ENCODE measurements at places on chromosomes 2 and 18.

DNA sequence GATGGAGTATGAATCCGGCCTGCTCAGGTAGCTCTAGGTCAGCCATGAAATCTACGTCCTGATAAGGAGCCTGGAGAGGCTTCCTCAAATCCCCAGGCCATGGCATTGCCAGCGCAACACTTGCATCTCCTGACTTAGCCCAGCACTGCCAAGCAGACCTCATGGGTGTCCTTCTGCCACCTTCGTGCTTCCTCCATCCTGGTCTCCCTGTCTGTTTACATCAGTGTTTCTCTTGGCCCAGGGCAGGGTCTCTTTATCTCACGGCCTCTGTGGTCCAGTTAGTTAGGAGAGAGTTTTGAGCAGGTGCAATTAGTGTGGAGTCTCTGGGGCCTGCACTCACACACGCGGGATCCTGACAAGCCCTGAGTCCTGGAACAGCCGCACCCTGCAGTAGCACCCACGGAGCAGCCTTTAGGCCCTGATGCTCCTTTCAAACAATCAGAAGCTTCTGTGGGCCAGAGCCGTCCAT is 193.1 kb upstream of the ARL4C start:
- DNase-seq: no peak

DNA sequence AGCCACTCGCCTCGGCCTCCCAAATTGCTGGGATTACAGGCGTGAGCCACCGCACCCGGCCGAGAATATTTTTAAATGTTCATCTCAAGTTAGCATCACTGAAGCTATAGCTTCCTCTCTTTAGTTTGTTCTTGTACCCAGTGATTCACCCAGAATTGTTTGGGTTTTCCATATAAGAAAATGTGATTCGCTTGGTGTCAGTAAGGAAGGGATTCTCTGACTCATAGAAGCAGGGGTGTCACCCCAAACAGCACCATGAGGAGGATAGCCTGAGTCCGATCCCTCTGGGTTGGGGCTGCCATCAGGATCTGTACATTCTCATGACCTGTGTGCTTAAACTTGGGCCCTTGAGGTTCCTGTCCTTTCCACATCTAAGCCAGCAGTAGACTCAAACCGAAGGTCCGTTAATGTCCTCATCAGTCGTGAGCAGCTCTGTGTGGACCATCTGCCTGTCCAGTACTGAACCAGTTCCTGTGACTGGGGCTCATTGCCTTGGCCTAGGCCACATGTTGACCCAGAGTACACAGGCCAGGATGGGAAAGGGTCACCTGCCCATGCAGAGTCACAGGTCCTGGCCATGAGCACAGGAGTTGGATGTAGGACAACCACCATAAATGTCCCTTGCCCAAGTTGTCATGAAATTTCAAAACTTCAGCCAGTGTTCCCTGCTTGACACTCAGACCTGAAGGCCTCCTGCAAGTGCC is 311.9 kb downstream of the GBX2 start:
- no peak for DNase-seq

DNA sequence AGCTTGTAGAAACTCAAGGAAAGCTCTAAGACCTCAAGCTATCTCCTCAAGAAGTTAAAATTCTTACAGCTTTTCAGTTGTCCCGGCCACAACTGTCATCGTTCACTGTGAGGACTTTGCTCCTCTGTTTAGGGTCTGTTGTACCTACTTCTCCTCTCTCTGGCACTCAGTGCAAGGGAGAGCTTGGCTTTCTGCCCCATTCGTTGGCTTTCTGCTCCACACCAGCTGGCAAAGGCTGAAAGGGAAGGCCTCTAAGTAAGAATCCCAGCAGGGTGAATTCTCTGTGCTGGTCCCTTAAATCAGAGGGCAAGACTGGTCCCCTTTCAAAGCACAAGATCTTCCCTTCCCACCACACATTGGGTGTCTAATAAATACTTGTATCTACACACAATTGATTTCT is 17.3 kb downstream of the ZBTB7C start:
- no peak for DNase-seq

DNA sequence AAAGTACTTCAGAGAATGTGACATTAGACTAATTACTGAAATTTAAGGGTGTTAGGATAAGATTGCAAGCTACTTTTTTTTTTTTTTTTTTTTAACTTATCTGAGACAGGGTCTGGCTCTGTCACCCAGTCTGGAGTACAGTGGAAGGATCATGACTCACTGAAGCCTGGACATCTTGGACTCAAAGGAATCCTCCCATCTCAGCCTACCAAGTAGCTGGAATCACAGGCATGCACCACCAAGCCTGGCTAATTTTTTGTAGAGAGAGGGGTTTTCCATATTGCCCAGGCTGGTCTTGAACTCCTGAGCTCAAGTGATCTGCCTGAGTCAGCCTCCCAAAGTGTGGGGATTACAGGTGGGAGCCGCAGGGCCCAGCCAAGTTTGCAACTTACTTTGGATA is 1246.0 kb upstream of the ZEB2 start:
- no peak for DNase-seq

GRCh38 chr2:33291278-33292013 is 185.0 kb upstream of the RASGRP3 start:
- DNase-seq: no peak

GRCh38 chr2:160664603-160665140 is 171.1 kb upstream of the RBMS1 start:
- no peak for DNase-seq

- no peak for DNase-seq
Measured at GRCh38 chr2:233810385-233810784, 32.3 kb downstream of the MROH2A start.

GRCh38 chr2:132923787-132924186 is 253.8 kb upstream of the LYPD1 start:
- no peak for DNase-seq

GRCh38 chr2:28748176-28748575 is 3.5 kb upstream of the PPP1CB start:
- peak; percentile 33 for DNase-seq

GRCh38 chr2:112220831-112221230 is 34.0 kb downstream of the ZC3H8 start:
- DNase-seq: no peak

GRCh38 chr2:216463148-216463547 is 35.5 kb upstream of the RPL37A start:
- no peak for DNase-seq

DNA sequence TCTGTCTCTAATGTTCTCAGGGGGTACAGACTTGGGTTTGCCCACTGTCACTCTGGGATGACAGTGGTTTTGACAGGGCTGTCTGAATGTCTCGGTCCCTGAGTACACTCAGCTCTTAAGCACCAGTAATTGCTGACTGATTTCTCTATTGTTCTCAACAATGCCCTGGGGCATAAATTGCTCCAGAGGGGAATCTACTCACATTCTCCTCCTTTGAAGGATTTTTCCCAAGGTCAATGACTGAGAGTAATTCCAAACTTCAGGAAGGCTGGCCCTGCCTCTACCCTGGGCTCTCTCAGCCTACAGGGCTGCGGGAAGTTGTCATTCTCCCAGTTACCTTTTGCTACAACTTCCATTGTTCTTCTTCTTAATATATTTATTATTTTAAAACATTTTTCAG is 36.5 kb downstream of the MC2R start:
- DNase-seq: no peak

- no peak for DNase-seq
Measured at GRCh38 chr2:204776781-204777559, 231.7 kb downstream of the PARD3B start.

- DNase-seq: no peak
Measured at GRCh38 chr2:1729242-1729641, 15.1 kb downstream of the PXDN start.

DNA sequence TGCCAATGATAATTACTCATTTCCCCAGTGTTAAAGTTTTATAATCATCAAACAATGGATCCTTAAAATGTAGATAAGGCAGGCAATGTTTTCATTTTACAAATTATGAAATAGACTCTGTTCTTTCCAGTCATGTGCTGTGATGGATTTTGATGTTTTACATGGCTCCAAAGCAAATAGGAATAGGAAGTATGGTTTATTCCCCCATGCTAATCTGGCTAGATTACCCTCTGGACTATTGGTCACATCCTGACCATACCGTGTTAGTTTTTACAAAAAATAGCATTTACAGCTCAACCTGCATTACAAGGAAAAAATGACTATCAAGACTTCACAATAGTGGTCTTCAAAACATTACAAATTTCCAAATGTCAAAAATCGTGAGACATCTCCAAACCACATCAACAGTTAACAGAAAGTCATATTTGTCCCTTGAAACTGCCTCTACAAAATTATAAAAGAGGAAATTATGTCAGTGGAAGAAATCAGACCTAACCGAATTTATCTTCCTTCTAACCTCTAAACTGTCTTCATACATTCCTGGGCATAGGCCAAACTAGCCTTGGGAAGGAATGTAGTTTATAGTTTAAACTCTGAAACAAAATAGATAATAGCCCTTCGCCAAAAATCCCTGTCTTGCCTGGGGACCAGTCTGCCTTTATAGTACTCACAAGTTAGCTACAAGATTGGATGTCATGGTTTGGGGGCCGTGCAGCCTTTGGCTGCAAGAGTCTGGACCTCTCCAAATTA is 1941.2 kb upstream of the CELF4 start:
- DNase-seq: no peak

GRCh38 chr2:234257859-234258561 is 207.5 kb downstream of the SPP2 start:
- DNase-seq: peak; percentile 14

- DNase-seq: no peak
Measured at GRCh38 chr2:120239488-120240287, 13.0 kb upstream of the RALB start.

GRCh38 chr18:48017635-48018034 is 87.2 kb upstream of the SMAD2 start:
- DNase-seq: no peak

- no peak for DNase-seq
Measured at GRCh38 chr2:5734859-5735520, 42.8 kb downstream of the SOX11 start.

DNA sequence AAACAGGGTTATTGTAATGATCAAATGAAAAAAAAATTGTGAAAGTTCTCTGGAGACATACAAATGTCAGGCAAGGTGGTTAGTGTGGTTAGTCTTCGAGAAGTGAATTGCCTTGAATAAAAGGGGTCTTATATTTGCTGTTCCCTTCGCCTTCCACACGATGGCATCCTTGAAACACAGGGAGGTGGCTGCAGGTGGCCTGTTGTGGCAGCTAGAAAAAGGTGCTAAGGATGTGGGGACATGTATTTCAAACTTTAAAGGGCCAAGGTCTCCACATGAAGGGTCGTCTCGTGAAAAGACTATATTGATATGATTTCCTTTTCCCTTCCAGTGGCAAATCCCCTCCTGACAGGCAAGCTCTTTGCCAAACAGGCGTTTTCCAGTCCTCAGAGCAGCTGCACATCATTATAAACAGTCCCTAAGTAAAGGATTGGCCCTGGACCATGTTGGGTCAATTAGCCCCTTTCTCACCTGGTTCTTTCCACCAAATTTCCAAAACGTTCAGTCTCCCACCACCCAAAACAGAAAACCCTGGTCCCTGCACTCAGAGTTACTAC is 68.5 kb downstream of the COPS8 start:
- peak; percentile 62 for DNase-seq

GRCh38 chr2:85062565-85062964 is 70.6 kb upstream of the TCF7L1 start:
- no peak for DNase-seq

GRCh38 chr18:68972176-68972575 is 174.3 kb downstream of the CCDC102B start:
- DNase-seq: no peak

DNA sequence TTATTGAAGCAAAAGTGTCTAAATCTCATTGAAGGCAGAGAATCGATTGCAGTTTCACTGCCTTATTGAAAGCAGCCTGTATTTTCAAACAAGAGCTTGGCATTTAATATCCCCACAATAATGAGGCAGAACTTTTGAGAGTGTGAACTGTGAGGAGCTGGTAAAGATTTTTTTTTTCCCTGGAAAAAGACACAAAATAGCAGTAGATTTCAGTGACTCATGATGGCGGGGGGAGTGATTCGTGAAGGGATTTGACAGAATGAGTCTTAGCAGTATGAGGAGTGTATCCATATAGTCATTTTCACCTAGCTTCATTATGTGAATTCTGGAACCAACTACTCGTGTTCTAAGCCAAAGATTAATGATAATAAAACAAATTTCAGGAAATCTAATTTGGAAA is 242.9 kb downstream of the ARL6IP6 start:
- DNase-seq: no peak

GRCh38 chr2:101238930-101239759 is 13.5 kb upstream of the CNOT11 start:
- no peak for DNase-seq

DNA sequence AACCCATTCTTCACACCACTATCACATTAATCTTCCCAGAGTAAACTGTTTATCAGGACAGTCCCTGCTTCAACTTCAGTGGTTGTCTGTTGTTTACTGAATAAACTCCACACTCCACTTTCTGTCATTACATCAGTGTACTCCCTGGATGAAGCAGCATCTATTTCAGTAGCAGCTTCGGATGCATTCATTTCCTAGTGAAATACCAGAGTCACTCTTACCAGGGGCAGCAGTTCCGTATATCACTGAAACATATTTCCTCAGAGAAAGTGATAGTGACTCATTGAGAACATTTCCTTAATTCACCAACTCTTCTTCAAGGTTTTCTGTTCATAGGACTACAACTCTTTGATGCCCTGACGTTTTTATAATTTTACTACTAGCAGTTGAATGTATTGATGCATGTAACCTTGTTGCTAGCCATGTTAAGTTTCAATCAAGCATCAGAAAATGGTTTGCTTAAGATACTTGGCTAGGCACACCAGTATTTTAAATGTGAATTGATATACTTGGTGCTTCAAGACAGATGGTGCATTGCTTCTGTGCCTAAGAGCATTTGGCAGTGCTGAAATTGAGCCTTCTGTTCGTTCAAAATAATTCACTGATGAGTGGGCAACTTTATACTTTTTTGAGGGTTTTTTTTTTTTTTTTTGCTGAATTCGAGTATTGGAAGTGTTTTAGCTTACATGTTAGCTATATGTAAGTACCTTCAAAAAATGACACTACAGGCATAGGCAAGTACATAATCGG is 92.3 kb downstream of the UBE2E3 start:
- DNase-seq: no peak

DNA sequence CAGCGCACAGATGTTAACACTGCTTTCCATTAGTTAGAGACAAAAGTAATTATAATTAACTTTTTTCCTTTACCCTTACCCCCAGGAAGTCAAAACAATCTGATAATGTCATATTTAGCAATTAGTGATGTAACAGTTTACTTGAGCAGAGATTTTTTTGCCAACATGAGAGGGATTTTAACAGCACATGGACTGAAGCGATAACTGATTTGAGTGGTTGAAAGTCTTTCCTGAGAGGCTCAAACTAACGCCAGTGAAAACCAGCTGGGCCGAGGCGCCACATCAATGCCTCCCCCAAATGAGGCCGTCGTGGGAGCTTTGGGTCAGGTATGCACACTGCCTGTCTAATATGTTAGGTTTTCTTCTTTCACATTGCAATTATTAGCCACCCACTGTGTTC is 469.9 kb upstream of the SMIM21 start:
- no peak for DNase-seq

- DNase-seq: no peak
Measured at GRCh38 chr2:226615891-226616290, 183.7 kb downstream of the IRS1 start.

DNA sequence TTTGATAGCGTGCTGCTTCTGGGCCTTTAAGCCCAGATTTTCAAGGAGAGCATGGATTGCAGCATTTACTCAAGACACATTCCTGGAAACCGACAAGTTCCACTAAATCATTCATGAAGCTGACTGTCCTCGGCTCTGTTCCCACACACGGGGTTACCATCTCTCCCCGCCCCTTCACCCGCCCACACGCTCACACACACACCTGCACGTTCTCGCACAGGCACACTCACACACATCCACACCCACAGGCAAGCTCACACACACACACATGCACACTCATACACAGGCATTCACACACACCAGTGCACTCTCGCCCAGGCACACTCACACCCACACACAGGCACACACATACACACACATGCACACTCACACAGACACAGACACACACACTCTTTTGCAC is 150.0 kb upstream of the AGAP1 start:
- DNase-seq: no peak

Measured in CD4-positive, alpha-beta T cell treated with Interleukin-12 subunit alpha and Interleukin-12 subunit beta, for 1 hour (primary cell).